Femur (tissue), 1 donor: ENCODE measurements at places on chromosomes 12 and 14.

DNA sequence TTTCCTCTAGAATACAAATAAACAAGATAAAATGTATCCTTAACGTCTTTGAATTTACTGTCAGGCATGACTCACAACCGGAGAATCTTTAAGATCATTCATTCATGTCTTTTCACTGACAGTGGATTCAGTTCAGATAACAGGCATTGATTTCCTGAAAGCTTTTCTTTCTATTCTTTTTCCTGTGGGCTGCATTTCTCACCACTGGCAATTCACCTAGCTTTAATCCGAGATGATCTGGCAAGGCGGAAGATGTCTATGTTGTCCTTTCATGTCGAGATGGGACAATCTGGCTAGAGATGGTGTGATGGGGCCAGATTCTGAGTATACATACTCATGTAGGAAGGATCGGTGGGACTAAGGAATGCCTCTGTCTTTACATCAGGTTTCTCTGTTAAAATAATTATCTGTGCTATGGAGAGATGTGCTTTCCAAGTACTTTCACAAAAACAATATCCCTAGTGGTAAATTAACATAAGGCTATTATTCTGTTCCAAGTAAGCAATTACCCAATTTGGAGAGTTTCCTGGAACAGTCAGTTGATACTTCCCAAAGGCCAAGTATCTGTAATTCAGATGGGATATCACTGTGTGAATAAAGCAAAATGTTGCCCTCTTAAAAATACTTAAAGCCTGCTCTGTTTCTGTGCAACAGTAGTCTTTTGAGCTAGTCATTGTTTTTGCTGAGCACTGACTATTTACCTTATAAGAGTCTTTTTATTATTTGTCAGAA is 17.8 kb downstream of the ACSS3 start:
- no peak for DNase-seq

DNA sequence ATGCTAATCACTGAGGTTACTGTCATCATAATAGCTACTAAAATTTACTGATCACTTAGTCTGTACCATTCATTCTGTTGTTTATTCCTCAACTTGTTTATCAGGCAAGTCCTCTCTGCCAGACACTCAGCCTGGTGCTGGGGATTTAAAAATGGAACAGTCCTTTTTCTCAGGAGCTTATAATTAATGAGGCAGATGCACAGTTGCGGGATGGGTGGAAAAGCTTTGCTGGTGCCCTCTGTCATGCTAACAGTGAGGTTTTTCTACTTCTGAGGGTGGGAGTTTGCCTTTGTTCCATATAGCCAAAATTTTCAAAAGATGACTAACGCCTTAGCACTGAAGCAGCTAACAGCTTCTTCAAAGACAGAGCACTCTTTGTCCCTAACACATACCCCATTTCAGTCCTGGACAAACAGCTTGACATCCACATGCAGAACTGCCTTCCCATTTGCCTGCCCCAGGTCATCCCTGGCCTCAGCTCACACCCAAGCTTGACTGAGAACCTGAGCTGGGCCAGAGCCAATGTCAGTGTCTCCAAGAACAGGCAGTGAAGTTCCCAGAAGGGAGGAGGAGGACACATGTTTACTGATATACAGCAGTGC is 30.8 kb upstream of the HSPB8 start:
- DNase-seq, result no peak

- DNase-seq, result no peak
Observed at GRCh38 chr12:68521848-68522502, 88.7 kb upstream of the RAP1B start.

DNA sequence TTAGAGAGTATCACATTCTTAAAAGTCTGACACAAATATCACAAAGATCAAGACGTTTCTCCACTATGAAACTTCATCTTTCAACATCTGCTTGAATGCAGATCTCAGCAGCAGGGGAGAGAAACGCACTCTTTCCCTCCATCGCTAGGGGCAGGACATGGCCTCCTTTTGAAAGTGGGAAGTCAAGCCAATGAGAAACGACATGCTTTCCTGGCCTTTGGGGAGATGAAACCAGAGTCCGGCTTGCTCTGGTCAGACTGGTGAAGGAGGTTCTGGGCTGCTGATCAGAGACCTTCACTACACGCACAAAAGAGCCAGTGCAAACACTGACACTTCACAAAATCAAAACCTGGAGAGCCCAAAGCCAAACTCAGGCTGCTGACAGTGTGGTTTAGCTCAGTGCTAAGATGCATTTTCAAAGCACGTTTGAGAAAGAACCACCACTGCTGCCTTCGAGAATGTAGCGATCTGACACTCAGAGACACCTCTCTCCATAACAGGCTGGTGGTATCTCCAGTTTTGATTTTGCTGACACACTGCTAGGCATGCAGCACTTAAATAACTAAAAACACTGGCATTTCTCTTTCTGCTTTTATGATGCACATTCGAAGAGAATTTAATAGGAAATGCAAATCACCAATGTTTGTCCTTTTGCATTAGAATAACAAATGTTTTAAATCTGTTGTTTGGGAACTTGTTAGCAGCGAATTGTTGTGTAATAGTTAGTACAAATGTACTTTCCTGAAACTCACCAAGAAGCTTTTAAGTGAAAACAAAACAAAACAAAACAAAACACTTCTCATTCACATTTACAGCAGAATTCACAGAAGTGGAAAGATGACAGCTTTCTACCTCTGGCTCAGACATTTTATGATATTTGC is 93.9 kb upstream of the OVCH1 start:
- peak; percentile 58 for DNase-seq

GRCh38 chr12:106140223-106140986 is 1.7 kb upstream of the NUAK1 start:
- no peak for DNase-seq

GRCh38 chr14:77761205-77761931 is 412 bp upstream of the SNW1 start:
- peak; percentile 36 for DNase-seq

GRCh38 chr12:124717318-124717717 is 146.3 kb downstream of the SCARB1 start:
- DNase-seq, result no peak

DNA sequence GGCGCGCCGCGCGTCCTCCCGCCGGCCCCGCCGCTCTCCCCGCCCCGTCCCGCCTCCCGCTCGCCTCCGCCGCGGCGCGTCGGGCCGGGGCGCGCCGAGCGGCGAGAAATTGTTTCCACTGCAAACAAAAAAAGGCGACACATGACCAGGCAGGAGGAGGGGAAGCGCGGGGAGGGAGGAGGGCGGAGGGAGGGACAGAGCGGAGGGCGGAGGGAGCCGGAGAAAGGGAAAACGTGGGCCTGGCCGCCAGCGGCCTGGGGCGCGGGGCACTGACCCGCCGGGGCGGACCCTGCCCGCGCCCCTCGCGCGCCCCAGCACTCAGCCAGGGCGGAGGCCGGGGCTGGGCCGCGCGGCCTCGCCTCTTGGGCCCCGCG is at the start of gene FOXN3:
Gene FOXN3 (minus strand): TSS at position 143 of the 374 bp plus-strand sequence. CDS start 4,757 bp downstream, outside the sequence.
- peak; percentile 97 for DNase-seq

DNA sequence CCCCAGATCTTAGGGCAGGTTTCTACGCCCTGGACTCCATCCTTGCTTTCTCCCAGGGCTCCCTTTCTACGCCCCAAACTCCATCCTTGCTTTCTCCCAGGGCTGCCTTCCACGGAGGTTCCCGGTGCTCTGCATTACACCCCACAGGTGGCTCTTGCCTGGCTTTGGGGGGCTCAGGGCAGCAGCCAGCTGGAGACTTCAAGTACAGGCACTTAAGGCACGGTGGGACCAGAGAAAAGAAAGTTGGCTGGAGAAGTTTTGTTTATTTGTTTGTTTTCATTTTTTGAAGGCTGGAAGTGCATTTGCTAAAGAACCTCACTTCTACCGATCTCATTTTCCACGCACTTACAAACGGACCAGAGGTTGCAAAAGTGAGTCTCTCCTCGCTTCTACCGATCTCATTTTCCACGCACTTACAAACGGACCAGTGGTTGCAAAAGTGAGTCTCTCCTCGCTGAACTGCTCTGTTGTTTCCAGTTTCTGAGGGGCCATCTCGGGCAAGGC is 103.8 kb upstream of the MED13L start:
- DNase-seq, result no peak

- no peak for DNase-seq
Observed at GRCh38 chr14:104334424-104335161, 196.2 kb downstream of the KIF26A start.

- DNase-seq, result no peak
Observed at GRCh38 chr12:93001407-93001806, 72.3 kb upstream of the EEA1 start.

DNA sequence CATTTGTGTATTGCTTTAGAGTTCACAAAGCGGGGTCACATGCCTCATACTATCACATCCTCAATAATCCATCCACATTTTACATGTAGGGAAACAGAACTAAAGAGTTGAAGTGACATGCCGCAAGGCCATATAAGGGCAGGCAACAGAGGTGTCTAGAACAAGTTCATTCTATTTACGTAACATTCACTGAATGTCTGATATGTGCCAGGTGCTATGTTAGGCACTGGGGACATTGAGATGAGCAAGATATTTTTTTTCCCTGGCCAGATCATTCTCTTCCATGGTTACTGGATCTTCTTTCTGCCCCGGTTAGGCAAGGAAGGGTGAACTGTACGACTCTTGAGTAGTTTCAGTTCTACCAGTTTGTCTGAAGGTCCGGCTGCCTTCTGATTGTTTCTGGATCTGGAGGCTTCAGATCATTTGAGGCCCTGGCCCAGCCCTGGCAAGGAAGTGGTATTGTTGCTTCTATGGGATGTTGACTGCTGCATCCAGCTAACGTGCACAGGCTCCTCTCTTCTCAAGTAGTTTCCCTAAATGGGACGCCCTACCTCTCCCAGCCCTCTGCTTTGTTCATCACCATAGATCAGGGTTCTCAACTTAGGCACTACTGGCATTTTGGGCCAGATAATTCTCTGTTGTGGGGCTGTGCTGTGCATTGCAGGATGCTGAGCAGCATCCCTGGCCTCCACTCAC is 12.1 kb downstream of the GPATCH2L start:
- DNase-seq, result no peak

- no peak for DNase-seq
Observed at GRCh38 chr14:95026851-95027463, 130.4 kb downstream of the DICER1 start.

GRCh38 chr14:90518941-90519256 is 122.1 kb downstream of the CALM1 start:
- DNase-seq, result no peak

GRCh38 chr14:21205026-21205677 is 49.3 kb upstream of the OR5AU1 start:
- no peak for DNase-seq

- peak; percentile 50 for DNase-seq
Observed at GRCh38 chr14:51917193-51917592, 56.8 kb downstream of the GNG2 start.

DNA sequence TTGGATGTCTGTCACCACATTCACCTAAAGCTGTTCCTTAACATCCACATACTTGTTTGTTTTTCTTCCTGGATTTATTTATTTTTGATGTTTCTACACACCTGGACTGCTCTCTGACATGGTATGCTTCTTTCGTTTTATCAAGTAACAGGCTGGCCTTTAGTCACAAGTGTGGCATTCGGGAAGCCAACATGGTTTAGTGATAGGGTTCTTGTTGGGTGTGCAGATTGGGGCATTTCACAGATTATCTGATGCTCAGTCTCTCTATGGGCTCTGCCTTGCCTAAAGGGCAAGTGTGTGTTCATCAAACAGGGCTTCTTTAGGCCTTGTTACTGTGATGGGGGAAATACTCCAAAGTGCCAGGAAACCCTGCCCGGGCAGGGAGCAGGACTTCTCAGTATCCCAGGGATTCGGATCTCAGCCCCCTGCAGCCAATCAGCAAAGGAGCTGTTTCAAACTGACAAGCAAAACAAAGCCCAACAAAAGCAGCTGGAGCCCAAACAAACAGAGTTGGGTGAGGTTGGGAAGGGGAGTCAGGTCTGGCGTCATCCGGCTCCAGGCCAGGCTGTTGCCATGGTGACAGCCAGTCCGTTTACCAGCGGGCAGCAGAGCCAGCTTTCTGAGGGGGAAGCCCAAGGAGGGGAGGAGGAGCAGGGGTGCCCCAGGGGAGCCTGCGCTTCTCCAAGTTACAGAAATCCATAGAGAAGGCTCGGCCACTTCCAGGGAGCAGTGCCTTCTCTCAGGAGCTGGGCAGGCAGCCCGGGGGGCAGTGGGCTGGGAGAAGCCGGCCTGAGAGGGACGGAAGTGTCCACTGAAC is 31.9 kb downstream of the FOS start:
- peak; percentile 96 for DNase-seq

GRCh38 chr12:114688256-114688845 is 4.4 kb upstream of the TBX3 start:
- no peak for DNase-seq

- DNase-seq, result no peak
Observed at GRCh38 chr12:54010053-54010971, 1.5 kb downstream of the HOXC8 start.

DNA sequence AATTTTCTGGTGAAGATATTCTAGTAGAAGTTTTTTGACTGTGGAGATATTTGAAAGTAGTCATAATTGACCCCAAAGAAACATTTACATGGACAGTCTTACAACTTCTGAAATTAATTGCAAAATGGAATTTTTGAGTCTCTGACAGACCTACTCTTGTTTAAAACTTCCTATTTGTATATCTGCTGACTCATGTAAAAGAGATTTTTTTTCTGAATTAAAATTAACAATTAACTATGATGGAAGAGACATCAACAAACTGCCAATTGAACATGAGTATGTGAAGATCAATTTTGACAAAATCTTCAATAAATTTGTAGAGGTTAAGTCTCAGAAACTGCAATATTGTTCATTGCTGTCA is 108.5 kb upstream of the MAX start:
- no peak for DNase-seq

GRCh38 chr12:52703424-52703823 is at the start of gene KRT77:
Gene KRT77 (minus strand): TSS chr12:52703524. CDS start chr12:52703434, 90 bp downstream.
- DNase-seq, result no peak
